Left lung (tissue), 14 donors: ENCODE measurements at places on chromosomes 4 and X. TPM values are rescaled to one million over a fixed set of nuclear protein-coding genes. Genes with fewer than 3 reads are reported as not detected.

The GLRA2 gene
- not detected for total RNA-seq

The PRR32 gene
- not detected for total RNA-seq

The ARMCX6 gene
- total RNA-seq, result 44.7 TPM

The MAGEA8 gene
- total RNA-seq, result not detected

DNA sequence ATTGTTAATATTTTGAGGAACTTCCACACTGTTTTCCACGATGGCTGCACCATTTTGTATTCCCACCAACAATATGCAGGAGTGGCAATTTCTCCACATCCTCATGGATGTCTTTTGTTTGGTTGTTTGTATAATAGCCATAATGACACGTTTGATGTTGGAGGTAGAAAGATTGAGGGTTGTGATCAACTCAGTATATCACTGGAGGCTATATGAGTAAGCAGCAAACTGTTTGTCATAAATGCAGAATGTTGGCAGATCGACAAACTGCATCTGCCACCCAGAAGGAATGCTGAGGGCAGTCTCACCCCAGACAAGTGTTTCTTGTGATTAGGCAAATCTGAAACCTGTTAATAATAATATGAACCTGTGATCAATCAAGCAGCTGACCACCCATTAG lies 243.9 kb upstream of the WDFY3 start:
- H3K4me3 ChIP-seq, result no peak overlapping the region
- no peaks in the 10 kb centered on the region for H3K36me3 ChIP-seq
- no peaks in the 10 kb centered on the region for H3K4me1 ChIP-seq
- H3K27ac ChIP-seq, result no peak overlapping the region
- no peaks in the 10 kb centered on the region for H3K27me3 ChIP-seq
- DNase-seq, result no peak

DNA sequence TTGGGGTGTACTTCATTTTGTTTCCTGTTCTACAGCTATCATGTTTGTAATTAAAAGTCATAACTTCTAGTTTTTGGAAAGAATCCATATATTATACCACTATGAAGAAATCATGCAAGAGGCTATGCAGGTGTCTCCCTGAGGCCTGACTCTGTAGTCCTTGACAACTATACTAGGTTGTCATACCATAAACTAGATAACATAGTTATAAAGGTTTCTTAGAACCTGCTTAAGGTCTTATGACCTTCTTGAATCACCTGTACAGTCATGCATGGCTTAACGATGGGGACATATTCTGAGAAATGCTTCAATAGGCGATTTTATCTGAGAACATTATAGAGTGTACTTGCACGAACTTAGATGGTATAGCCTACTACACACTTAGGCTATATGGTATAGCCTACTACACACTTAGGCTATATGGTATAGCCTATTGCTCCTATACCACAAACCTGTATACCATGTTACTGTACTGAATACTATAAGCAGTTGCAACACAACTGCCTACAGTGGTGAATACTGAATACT lies 3.3 kb downstream of the PWWP3B start:
- peaks cover 7% of the 10 kb centered on the region for H3K27me3 ChIP-seq
- DNase-seq, result no peak
- H3K27ac ChIP-seq, result no peak overlapping the region
- no peaks in the 10 kb centered on the region for H3K36me3 ChIP-seq
- H3K4me1 ChIP-seq, result no peaks in the 10 kb centered on the region

DNA sequence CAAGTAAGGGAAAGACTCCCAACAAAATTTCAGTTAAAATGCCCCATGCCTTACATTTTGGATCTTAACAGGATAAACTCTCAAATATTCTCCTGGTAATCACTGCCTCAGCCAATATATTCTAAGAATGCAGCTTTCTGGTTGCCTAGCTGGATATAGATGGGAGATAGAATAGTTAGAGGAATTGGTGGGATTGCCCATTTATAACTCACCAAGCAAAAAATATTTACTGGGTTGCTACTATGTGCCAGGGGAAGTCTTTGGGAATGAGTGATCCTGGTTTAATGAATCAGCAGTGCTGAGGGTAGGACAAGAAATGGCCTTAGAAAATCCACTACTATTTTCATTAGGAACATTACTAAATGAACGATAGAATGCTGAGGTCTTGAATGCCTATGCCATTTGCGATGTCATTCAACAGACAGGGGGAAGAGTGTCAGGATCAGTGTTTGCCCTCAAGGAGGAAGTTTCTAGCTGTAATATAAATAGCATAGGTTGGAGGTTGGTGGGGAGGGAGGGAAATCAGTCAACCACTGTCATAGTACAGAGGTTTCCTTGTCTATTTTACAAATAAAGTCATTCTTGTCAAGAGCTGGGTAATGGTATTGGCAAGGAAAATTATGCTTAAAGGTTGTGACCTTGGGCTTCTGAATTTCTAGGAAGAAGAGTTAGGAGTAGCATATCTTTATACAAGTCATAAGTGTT lies 63.5 kb downstream of the ENOPH1 start:
- no peak for DNase-seq
- H3K4me1 ChIP-seq, result no peaks in the 10 kb centered on the region
- H3K27ac ChIP-seq, result no peak overlapping the region
- H3K4me3 ChIP-seq, result no peak overlapping the region
- no peaks in the 10 kb centered on the region for H3K27me3 ChIP-seq

GRCh38 chrX:40329616-40330015 lies 231.9 kb upstream of the BCOR start:
- H3K4me1 ChIP-seq, result no peaks in the 10 kb centered on the region
- no peak for DNase-seq
- no peaks in the 10 kb centered on the region for H3K27me3 ChIP-seq
- H3K27ac ChIP-seq, result no peak overlapping the region
- no peaks in the 10 kb centered on the region for H3K36me3 ChIP-seq

DNA sequence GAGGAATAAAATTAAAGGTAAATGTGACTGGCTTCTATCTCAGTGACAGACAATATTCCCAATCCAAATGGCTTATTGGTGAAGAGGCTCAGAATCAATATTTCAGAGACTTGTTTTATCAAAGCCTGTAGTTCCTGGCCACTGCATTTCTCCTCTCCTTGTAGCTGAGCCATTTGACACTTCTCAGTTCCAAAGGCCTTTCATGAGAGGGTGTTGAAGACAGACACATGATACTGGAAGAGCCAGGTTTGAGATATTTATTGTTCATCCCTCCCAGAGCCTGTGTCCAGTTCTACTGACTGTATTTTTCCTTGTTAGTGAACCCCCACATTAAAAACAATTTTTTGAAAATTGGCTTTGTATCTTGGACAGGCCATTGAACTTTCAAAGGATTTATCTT lies 12.9 kb upstream of the INPP4B start:
- no peak for DNase-seq
- no peaks in the 10 kb centered on the region for H3K27me3 ChIP-seq
- no peak overlapping the region for H3K27ac ChIP-seq

GRCh38 chr4:136651278-136651667 lies 881.0 kb downstream of the PCDH18 start:
- DNase-seq, result no peak
- no peak overlapping the region for H3K4me3 ChIP-seq
- H3K27ac ChIP-seq, result no peak overlapping the region
- H3K27me3 ChIP-seq, result no peaks in the 10 kb centered on the region
- H3K4me1 ChIP-seq, result no peaks in the 10 kb centered on the region

GRCh38 chrX:120561634-120562568 lies 1.1 kb upstream of the CUL4B start:
- H3K27me3 ChIP-seq, result no peaks in the 10 kb centered on the region
- H3K27ac ChIP-seq, result peak overlapping the region; percentile 89
- no peak for DNase-seq
- no peaks in the 10 kb centered on the region for H3K36me3 ChIP-seq

- H3K27me3 ChIP-seq, result no peaks in the 10 kb centered on the region
- no peaks in the 10 kb centered on the region for H3K36me3 ChIP-seq
- no peak overlapping the region for H3K4me3 ChIP-seq
- no peak overlapping the region for H3K27ac ChIP-seq
- H3K4me1 ChIP-seq, result peaks cover 12% of the 10 kb centered on the region
- DNase-seq, result no peak
These were observed 81.4 kb downstream of the SH3RF1 start for GRCh38 chr4:169189372-169189771.

GRCh38 chr4:25425361-25425760 lies 48.3 kb downstream of the ANAPC4 start:
- no peaks in the 10 kb centered on the region for H3K27me3 ChIP-seq
- no peak overlapping the region for H3K27ac ChIP-seq
- no peak for DNase-seq
- H3K4me3 ChIP-seq, result no peak overlapping the region
- no peaks in the 10 kb centered on the region for H3K4me1 ChIP-seq

DNA sequence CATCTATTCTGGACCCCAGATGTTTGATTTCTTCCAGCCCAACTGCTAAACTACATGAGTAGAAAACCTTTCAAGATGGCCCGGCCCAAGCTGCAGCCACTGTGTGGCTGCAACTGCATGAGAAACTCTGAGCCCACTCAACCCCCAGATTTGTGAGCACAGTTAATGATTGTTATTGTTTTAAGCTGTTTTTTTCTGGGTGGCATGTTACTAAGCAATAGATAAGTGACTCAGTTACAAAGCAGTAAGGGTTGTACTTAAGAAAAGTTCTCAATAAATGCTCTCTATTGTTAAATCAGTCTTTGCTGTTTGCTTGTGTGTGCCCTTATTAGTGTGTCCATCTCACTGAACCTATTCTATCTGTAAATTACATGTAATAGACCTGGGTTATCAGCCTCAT lies 51.8 kb downstream of the GC start:
- no peak for DNase-seq
- no peaks in the 10 kb centered on the region for H3K4me1 ChIP-seq
- H3K27ac ChIP-seq, result no peak overlapping the region
- H3K36me3 ChIP-seq, result no peaks in the 10 kb centered on the region
- no peak overlapping the region for H3K4me3 ChIP-seq

DNA sequence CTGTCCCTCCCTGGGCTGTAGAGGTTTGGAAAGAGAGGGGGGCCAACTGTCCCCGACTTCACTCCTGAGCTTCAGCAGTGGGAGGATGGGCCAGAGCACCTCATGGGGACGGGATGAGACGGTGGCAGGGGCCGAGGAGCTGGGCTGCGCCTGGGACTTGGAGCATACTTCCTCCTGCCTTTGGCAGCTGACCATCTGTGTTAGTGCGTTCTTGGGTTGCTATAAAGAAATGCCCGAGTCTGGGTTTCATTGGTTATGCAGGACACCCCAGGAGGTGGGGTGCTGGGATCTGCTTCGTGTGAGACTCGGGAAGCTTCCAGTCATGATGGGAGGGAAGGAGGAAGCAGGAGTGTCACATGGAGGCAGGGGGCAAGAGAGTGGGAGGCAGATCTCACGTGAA lies 7.4 kb downstream of the PSAPL1 start:
- H3K27me3 ChIP-seq, result no peaks in the 10 kb centered on the region
- no peaks in the 10 kb centered on the region for H3K36me3 ChIP-seq
- H3K4me1 ChIP-seq, result no peaks in the 10 kb centered on the region

DNA sequence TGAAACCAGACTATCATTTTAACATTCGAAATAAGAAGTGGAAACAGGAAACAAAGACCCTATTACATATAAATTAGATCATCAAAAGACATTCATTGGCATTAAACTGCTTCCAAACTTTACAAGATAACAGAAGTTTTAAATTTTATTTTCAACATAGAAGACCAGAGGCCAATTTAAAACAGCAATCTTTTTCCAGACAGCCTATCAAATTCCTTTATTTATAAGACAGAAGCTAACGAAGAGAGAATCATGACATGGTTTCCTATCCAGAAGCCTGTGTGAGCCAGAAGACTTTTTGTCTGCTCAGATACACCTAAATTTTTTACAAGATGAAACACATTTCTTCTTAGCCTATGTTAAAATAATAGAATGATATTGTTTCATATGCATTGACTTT lies 291.9 kb downstream of the PPP3CA start:
- no peak overlapping the region for H3K27ac ChIP-seq
- no peaks in the 10 kb centered on the region for H3K27me3 ChIP-seq
- H3K36me3 ChIP-seq, result no peaks in the 10 kb centered on the region
- H3K4me1 ChIP-seq, result no peaks in the 10 kb centered on the region
